ENCODE measurements at places on chromosomes 1 and 21. TPM values are rescaled to one million over a fixed set of nuclear protein-coding genes. Genes with fewer than 3 reads are reported as not detected.

GRCh38 chr1:177082855-177083693 is 81.4 kb downstream of the ASTN1 start:
- no peak for DNase-seq

DNA sequence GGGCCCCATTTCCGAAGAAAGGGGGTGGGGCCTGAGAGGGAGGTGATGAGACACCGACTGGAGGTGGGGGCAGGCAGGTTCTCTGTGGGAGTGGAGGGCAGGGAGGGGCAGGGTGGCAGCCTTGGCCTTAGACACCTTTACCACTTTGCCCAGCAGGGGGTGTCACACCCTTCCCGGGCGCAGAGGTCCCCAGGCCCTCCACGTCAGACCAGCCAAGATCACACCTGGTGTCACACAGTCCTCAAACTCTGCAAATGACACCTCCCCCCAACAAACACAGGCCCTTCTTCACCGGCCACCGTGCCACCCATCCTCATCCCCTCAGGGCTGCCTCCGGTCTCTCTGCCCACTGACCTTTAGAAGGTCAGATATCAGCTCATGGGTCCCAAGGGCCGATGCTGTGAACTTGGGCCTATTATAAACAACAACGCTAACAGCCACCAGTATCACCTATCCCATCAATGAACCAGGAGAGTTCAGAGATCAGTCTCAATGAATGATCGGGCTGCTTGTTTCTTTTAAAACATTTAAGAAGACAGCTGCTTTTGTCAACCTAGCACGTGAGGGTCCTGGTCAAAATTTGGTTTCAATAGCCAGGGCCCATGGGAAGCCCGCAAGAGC is 103.9 kb downstream of the CASZ1 start:
- DNase-seq = peak; percentile 83

GRCh38 chr1:78176448-78176847 is 130.7 kb downstream of the GIPC2 start:
- no peak for DNase-seq

- no peak for DNase-seq
Observed at GRCh38 chr1:4284976-4285375, 369.4 kb upstream of the AJAP1 start.

GRCh38 chr1:4658643-4659628 is 4.5 kb downstream of the AJAP1 start:
- no peak for DNase-seq

DNA sequence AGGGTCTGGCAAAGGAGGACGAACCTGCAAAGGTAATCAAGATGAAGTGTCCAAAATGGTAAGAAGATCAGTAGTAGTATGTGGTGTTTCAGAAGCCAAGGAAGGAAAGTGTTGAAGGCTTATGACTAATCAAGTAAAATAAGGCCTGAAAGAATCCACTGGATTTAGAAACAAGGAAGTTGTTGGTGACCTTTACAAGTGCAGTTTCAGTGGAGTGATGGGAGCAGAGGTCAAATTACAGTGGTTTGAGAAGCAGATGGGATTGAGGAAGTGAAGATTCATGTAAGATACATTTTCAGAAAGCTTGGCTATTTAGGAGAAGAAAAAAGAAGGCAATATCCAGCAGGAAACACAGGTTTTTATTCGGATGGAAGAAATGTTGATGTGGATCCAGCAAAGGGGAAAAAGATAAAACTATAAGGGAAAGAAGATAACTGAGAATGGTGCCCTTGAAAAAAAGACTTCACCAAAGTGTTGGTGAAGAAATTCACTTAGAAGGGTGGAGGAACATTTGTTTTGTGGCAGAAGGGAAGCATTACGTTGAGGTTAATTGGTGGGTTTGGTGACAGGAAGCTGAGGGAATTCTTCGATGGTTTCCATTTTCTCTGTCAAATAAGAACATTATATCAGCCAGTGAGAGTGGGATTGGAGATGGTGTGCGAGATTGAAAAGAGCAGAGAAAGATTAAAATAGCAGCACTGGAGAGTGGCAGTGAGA is 2.1 kb downstream of the ARMH1 start:
- DNase-seq = no peak

DNA sequence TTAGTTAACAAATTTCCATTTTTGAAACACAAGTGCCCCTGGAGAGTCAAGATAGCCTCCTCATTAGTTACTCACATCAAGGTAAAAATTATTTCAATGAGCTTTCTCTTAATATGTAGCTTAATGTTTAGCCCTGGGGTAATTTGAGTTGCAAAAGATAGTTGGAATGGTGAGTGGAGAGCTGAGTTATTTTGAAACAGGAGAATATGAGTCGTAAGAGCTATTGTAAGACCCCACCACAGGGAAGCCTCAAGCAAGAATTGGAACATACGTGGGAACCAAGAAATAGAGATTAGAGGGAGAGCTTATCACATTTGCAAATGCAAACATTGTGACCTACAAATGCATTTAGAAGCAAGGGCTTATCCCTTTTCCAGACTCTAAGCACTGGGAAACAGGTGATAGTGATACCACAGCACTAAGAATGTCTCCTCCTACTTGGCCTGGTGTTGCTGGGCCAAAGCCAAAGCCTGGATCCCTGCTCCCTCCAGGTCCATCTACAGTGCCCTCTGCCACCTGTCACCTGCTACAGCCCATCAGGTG is 635.1 kb downstream of the PTPRC start:
- DNase-seq = no peak

DNA sequence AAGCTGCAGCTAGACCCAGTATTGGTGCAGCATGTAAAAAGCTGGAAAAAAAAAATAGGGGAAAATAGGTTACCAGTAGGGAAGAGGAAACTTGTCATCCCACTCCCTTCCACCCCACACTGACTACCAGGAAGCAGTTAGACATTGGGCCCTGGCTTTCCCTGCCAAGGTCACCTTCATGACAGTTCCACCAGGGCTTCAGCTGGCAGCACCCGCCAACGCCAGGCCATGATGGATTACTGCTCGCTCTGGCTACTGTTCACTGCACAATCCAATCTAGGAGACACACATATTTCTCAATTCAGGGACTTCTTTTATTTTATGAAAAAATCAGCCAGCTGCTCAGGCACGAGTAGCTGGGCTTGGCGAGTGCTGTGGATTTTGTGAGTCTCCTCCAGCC is 127.7 kb downstream of the DMRTA2 start:
- DNase-seq = no peak

DNA sequence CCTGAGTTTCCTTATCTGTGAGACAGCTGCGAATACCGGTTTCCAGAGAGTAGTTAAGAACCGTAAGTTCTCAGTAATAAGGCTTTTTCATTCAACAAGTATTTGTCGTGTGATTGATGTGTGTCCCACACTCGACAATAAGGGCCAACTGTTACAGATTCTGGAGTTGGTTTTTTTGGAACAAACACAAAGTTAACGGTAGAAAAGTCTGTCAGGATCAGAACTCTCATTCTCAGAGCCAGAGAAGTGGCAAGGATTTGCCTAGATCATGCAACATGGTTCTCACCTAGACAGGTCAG is 837 bp downstream of the NUDC start:
- no peak for DNase-seq

GRCh38 chr1:240056350-240056749 is 35.3 kb upstream of the FMN2 start:
- DNase-seq = no peak

Gene ROR1
- total RNA-seq = not detected

Gene ARHGEF10L
- total RNA-seq = not detected

Gene CHODL
- total RNA-seq = 0.91 TPM

Gene PTAFR
- total RNA-seq = 0.30 TPM
